ENCODE measurements at places on chromosomes 13 and 19. TPM values are rescaled to one million over a fixed set of nuclear protein-coding genes. Genes with fewer than 3 reads are reported as not detected.

GRCh38 chr19:10899151-10899653 lies 27.8 kb downstream of the CARM1 start:
- DNase-seq: no peak

- no peak for DNase-seq
These were observed 1268.2 kb downstream of the SLITRK1 start for GRCh38 chr13:82614086-82614485.

- no peak for DNase-seq
These were observed 35.0 kb upstream of the ALOX5AP start for GRCh38 chr13:30700364-30700763.

DNA sequence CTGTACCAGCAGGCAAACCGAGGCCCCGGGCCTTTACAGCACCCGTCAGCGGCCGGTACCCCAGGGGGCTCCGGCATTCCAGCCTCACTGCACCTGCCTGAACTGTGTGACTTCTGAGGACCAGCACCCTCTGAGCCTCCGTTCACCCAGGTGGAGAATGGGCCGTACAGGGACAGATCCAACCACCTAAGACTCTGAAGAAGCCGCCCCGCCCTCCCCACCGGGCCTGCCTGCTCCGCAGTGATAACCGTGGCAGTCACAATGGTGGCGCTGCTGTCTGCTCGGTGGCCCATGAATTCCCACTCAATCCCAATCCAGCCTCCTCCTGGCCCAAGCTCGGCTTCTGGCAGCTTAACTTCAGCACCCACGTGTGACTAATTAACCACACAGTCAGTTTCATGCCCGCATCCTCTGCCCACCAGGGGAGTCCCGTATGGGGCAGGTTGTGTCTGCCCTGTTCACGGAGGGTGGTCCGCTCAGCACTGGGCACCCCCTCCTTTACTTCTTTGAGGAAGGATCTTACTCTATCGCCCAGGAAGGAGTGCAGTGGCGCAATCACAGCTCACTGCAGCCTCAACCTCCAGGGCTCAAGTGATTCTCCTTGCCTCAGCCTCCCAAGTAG lies 3.4 kb downstream of the TCF3 start:
- no peak for DNase-seq

EPSTI1 gene
- total RNA-seq: 7.9 TPM

FBXO27 gene
- total RNA-seq: not detected

SLC10A2 gene
- not detected for total RNA-seq
